Neural crest cell (in vitro differentiated cells): ENCODE measurements at places on chromosomes 6 and 20. TPM values are rescaled to one million over a fixed set of nuclear protein-coding genes. Genes with fewer than 3 reads are reported as not detected.

HMGCLL1 gene
- total RNA-seq = 0.73 and 0.75 TPM in 2 replicates

C6orf62 gene
- total RNA-seq = 85.0 and 85.3 TPM in 2 replicates

DNA sequence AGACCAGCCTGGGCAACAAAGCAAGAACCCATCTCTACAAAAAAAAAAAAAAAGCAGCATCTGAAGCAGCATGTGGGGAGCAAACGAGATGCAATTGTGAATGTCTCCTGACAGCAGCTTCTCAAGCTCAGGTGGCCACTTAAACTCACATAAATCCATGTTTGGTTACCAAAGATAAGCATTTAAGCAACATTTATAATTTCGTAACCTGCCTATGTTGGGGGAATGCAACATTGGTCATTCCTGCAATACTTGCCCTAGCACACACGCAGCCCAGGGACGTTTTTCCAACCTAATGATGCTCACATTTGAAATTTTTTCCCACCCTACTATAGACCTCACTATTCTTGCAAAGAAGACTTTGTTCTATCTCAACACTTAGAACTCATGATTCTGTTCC is 113.3 kb downstream of the ZFP64 start:
- H3K27me3 ChIP-seq = no peaks in the 10 kb centered on the region
- no peak for DNase-seq
- no peaks in the 10 kb centered on the region for H3K36me3 ChIP-seq

PDYN gene
- 0.55 and 0.63 TPM in 2 replicates for total RNA-seq

DNA sequence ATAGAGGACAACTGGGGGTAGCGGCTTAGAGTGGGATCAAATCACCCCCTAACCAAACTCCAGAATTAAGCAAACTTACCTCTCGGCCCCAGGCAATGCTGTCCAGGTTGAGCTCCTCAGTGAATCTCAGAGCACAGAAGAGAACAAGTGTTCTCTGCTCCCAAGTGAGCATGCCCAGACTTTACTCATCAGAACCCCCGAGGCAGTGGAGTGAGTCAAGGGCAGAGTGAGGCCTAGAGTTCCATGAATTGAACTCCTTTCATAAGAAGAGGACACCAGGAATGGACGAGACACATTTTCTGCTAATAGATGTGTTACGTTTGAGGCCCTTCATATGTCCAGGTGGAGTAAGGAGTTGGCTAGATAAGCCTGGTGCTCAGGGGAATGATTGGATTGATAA is 134.0 kb upstream of the DTNBP1 start:
- no peak overlapping the region for H3K4me3 ChIP-seq
- H3K27ac ChIP-seq = no peak overlapping the region
- no peaks in the 10 kb centered on the region for H3K27me3 ChIP-seq
- H3K36me3 ChIP-seq = peaks cover 5% of the 10 kb centered on the region
- peaks cover 8% of the 10 kb centered on the region for H3K4me1 ChIP-seq
- DNase-seq = no peak

DNA sequence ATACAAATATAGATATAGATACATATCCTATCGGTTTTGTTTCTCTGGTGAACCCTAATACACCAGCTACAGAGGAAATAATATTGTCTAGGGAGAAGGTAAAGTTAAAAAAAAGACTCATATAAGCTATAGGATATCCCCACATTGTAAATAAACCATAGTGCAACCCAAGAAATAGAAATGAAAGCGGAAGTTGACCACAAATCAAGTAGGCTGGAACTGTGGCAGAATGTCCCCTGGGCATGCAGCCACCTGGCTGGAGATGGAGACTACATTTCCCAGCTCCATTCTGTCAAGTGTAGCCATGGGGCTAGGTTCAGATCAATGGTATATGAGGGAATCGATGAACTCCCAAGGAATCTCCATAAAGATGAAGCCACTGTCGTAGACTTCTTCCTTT is 70.1 kb upstream of the RPS6KA2 start:
- H3K4me3 ChIP-seq = no peak overlapping the region
- no peak overlapping the region for H3K27ac ChIP-seq
- no peak for DNase-seq
- H3K27me3 ChIP-seq = no peaks in the 10 kb centered on the region
- no peaks in the 10 kb centered on the region for H3K36me3 ChIP-seq

CLVS2 gene
- 1.2 and 1.3 TPM in 2 replicates for total RNA-seq

DNA sequence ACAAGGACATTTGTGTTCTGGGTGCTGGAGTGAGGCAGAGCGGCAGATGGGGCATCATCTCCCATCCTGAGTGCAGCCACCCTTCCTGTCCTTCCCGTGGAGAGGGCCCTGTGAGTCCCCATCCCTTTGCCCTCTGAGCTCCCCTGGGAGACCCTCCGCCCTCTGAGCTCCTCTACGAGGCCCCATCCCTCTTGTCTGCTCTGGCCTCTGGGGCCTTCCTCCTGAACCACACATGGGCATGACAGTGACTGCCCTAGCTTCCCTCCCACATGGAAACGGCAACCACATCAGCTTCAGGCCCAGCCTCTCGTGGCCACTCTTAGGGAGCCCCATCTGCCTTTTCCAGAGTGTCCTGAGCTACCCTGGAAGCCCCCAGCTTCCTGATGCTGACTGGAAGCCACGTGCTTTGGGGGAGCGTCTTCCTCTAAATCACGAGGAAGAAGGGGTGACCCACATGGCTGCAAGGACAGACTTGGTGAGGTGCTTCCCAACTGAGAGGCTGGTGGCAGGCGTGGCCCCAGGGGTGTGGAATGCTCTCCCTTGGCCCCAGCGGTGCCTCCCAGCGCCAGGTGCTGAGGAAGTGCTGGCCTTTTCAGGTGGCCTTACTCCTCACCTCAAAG is 52.6 kb downstream of the GINS1 start:
- DNase-seq = no peak
- no peak overlapping the region for H3K4me3 ChIP-seq
- H3K36me3 ChIP-seq = peaks cover 12% of the 10 kb centered on the region
- H3K4me1 ChIP-seq = no peaks in the 10 kb centered on the region

GRCh38 chr20:48166082-48166835 is 381.0 kb upstream of the SULF2 start:
- H3K27ac ChIP-seq = no peak overlapping the region
- H3K36me3 ChIP-seq = no peaks in the 10 kb centered on the region
- H3K4me1 ChIP-seq = peaks cover 14% of the 10 kb centered on the region
- peaks cover 11% of the 10 kb centered on the region for H3K27me3 ChIP-seq
- no peak overlapping the region for H3K4me3 ChIP-seq
